ENCODE measurements at places on chromosomes 11 and 22.

DNA sequence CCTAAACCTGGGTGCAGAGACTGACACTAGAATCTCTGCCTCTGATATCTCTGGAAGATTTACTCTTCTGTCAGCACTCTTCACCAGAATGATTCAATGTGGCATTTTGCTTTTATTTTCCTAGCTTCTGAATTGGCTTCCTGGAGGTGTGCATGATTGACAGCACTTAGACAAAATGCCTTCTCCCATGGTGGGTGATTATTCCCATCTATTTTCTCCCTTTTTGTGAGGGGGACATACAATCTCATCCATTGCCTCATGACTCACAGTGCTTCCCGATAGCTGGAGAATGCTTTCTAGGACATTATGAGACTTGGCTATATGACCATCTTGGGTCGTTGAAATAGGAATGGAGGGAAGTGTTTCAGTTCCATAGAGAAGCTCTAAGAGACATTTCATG is 4.0 kb upstream of the TRIM68 start:
- no peak for DNase-seq

GRCh38 chr11:27596388-27596787 is 89.8 kb upstream of the LIN7C start:
- no peak for DNase-seq

- DNase-seq: no peak
Observed at GRCh38 chr22:44001521-44001920, 22.6 kb upstream of the PARVB start.

DNA sequence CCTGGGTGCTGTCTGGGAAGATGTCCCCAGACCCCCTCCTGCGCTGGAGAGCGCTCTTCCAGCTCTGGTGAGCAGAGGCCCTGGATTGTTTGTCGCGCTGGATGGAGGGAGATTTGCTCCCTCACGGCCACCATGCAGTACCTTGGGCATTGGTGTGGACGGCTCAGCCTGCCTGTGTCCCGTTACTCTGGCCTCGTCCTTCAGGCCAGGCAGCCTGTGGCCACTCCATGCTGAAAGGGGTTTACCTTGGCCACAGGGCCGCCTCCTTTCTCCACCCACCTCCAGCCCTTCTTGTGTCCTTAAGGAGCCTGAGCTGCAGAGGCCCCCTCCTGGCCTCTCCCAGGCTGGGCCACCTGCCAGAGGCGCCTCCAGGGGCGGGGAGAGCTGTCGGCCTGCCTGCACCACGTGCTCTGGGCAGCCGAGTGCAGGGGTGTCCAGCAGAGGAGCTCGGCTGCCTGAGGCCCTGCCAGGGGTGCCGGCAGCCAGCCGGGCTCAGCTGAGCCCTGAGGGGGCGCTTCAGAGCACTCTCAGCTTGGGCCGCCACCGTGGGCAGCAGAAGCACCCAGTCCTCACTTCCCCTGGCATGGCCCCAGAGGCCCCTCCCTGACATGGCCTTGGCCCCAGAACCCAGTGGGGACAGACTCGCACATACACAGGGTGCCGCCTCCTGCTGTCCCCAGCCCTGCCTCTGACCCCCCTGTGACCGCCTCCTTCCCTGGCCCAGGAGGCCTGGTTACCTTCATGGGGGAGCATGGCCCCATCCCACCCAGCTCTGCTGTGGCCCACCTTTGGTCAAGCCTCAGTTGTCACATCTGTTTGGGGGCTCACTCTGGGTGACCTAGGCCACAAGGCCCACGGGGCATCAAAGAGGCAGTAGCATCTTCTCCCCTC is 3.4 kb downstream of the CCND1 start:
- no peak for DNase-seq

DNA sequence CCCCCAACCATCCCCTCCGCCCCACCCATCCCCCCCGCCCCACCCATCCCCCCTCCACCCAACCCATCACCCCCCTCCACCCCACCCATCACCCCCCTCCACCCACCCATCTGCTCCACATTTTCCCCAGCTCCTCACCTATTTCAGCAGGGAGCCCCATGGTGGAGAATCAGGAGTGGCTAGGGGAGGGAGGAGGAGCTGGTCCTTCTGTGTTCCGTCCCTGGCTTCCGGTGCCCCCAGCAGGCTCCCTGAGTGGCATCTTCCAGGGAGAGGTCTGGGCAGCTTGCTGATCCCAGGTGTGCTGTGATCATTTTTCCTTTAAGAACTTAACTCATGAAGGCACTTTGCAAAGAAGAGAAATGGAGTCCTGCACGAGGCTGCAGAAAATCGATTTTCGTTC is 365.8 kb downstream of the TBC1D22A start:
- DNase-seq: no peak

DNA sequence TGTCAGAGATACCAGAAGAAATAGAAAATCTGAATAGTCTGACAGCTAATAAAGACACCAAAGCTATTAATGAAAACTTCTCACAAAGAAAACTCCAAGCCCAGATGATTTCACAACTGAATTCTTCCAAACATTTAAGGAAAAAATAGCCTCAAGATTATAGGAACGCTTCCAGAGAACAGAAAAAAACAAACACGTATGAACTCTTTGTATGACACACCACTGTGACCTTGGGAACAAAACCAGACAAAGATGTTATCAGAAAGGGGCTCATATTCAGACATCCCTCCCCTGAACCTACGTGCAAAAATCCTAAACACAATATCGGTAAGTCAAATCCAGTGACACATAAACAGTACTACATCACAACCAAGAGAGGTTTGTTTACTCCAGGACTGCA is 23.5 kb downstream of the CERK start:
- no peak for DNase-seq

- DNase-seq: no peak
Observed at GRCh38 chr22:45870011-45870410, 107.0 kb downstream of the WNT7B start.

GRCh38 chr11:6646071-6646470 is 9.5 kb downstream of the DCHS1 start:
- DNase-seq: no peak

DNA sequence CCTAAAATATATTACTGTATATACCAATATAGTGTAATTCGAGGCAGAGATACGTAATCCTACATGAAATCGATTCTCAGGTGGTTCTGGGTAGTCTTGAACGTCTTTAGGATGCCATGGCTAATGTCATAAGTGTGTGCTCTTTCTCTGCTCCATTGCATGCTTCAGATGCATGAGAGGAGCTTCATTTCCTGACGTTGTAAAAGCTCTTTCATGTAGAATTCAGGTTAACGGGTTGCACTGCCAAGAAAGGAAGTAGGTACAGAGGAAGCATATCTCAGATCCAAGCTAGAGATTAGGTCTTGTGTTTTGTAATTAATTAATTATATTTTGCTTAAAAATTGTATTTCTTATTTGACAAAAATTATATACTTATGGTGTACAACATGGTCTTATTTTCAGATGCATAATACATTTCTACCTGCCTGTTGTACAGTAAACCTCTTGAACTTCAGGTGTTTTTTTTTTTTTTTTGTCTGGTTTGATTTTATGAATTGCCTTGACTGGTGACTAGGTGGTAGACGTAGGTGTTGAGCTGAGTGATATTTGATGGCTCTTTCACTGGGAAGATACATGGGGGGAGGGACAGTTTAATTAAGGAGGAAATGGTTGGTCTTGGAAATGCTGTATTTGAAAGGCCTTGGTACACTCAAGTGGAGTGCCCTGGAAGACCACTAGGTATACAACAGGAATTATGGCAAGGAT is 9.3 kb downstream of the NUP50 start:
- DNase-seq: no peak

DNA sequence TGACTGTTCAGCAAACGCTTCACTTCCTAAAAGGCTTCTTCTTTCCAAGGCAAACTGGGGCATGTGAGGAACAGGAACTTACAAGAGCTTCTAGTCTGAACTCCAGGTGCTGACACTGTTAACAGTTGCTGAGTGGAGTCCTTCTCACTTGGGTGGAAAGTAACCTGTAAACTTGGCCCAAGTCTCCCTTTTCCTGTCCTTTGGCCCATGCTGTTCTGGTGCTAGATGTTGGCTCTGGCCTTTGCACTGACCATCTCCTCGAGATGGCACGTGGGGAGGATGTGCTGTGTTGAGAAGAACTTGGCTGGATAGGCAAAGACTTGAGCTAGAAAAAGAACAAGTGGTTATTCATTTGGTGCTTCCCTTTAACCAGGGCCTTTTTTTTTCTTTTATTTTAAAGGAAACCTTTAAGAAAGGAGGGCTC is 53.6 kb downstream of the PTPRJ start:
- DNase-seq: no peak

- DNase-seq: no peak
Observed at GRCh38 chr11:109695696-109696095, 273.7 kb downstream of the C11orf87 start.

GRCh38 chr11:110069158-110069737 is 23.9 kb upstream of the ZC3H12C start:
- no peak for DNase-seq

DNA sequence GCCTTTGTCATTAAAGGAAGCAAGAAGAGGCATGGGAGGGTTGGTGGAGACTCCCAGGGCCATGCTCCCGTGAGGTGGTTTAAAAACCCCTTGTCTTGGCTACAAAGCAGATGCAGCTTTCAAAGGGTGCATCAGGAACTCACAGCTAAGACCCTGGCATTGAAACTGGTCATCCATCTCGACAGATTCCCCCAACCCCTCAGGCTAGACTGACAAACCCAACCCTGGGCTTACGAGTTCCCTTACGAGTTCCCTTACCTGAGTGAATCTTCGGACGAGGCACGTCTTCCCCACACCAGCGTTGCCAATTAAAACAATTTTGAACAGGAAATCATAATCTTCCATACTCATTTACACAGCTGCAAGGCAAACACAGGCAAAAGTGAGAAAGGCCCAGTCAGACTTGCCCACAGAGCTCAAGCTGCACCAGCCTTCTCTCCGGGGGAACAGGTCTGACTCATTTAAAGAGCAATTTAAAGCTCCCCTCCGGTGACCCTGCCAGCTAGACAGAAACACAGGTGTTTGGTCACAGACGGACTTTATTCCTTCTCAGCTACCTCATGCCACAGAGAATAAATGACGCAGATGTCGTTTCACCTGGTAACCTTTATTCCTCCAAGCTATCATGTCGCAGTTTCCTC is 74.6 kb downstream of the RAB30 start:
- peak; percentile 47 for DNase-seq

- DNase-seq: no peak
Observed at GRCh38 chr11:42043312-42043711, 583.9 kb upstream of the LRRC4C start.

DNA sequence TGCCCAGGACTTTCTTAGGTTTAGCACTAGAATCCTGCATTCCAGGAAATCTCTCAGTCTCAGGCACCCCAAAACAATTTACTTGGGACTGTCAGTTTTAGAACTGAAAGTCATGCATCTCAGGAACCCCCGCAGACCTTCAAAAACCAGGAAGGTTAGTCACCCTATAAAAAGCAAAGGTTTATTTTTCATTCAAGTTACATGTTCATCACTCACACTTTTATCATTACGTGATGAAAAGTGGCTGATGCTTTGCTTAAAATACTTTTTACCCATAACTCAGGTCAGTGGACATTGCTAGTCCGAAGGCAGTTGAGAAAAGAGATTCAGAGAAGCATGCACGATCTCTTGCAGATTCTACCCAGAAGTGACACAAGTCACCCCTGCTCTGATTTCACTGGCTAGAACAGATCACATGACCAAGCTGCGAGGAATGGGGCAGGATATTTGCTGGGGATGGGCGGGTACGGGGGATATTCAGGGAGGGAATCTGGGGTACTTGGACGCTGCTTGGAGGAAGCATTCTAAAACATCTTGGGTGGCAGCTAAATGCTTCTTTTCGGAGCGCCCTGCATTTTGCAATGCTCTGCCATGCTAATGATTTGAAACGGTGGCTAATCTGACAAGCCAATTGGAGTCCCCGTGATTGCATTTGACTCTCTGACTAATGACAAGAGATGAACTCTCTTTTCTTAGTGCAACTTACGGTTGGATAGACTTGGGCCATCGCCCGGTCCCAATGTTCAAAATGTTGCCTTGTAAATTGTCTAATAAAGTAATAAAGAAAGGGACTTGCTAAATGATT is 110.2 kb downstream of the MIAT start:
- DNase-seq: no peak

DNA sequence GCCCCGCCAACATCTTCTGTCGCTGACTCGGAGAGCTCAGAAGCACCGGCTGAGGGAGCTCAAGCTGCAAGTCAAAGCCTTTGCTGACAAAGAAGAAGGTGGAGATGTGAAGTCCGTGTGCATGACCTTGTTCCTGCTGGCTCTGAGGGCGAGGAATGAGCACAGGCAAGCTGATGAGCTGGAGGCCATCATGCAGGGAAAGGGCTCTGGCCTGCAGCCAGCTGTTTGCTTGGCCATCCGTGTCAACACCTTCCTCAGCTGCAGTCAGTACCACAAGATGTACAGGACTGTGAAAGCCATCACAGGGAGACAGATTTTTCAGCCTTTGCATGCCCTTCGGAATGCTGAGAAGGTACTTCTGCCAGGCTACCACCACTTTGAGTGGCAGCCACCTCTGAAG is 6.7 kb downstream of the RAG1 start:
- no peak for DNase-seq

- DNase-seq: no peak
Observed at GRCh38 chr22:27718186-27719035, 83.1 kb downstream of the MN1 start.

- DNase-seq: no peak
Observed at GRCh38 chr11:134272381-134273316, 3.5 kb upstream of the GLB1L3 start.

GRCh38 chr11:45606514-45607281 is 58.7 kb downstream of the CHST1 start:
- no peak for DNase-seq

DNA sequence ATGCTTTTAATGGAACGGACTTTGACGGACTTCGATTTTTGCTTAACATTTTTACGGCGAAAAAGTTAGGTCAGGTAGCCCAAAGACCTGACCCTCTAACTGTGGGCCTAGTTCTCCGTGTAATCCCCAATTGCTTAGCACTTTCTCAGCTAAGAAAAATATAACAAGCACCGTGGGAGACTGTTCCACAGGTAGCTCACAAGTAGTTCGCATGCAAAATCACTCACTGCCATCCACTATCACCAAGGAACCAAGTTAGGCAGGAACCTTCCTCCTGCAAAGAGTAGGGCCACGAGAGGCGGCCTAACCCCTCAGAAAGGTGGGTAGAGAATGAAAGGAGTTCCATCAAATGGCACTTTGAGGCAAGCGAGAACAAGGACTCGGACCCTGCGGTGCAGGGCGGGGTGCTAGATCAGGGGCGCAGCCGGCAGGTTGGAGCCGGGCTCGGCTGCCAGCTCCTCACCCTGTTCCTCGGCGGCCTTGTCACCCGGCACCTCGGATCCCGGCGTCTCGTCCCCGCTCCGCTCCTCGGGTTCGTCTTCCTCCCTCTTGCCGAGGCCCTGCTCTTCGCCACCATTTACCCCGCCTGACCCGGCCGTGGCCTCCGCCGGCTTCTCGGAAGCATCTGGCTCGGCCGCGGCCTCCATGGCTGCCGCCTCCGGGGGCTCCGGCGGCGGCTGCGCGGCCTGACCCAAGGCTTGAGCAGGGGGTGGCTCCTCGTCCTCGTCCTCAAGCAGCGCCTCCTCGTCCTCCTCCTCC is 922 bp downstream of the HNRNPUL2 start:
- DNase-seq: no peak

GRCh38 chr11:69977951-69978350 is 100.2 kb upstream of the ANO1 start:
- DNase-seq: no peak

GRCh38 chr11:1005928-1006327 is 30.6 kb downstream of the MUC6 start:
- no peak for DNase-seq

GRCh38 chr11:87290304-87290922 is 252.7 kb downstream of the TMEM135 start:
- DNase-seq: no peak

Data from GM12891 (cell line).